ENCODE measurements at places on chromosomes 7 and 10.

GRCh38 chr7:42123716-42124115, 113.3 kb downstream of the GLI3 start:
- DNase-seq, result no peak

DNA sequence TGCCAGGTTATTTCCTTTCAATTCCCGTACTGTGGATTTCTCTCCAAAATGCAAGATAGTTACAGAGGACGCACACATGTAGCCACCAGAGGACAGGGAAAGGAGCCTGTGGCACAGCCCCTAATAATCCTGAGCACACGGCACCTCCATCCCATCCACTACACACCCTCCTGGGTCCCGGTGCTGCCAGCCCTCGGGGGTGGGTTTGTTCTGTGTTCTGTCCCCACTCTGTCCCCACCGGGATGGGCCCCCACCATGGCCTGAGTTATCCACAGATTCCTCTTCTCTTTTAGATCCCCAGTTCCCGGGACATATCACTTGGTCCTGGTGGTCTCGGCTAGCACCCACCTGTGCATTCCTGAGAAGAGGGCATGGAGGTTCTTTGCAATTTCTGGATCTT, 196.9 kb upstream of the PPP2R2D start:
- DNase-seq, result no peak

GRCh38 chr7:104208421-104208780, 588 bp upstream of the ORC5 start:
- DNase-seq, result no peak

DNA sequence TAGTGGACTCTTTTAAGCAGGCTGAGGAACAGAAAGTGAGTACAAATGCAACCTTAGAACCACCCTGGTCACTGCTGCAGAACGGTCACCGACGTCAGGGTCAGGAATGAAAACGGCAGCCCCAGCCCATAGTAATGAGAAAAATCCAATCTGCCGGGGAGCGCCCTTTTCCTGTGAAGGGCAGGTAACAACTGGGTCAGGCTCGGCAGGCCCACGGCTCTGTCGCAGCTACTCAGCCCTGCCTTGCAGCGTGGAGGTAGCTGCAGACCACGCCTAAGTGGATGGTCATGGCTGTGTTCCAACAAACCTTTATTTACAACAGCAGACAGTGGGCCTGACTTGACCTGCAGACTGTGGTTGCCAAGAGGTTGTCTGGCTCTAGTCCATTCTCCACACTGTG, 563.2 kb downstream of the DNAJB6 start:
- no peak for DNase-seq

GRCh38 chr10:69801434-69802315, at the start of gene COL13A1:
Gene COL13A1 (plus strand): TSS chr10:69801906. CDS start chr10:69802424, 518 bp downstream.
- no peak for DNase-seq

GRCh38 chr7:82339958-82340357, 103.6 kb downstream of the CACNA2D1 start:
- no peak for DNase-seq

GRCh38 chr7:105268056-105268455, 120.7 kb downstream of the SRPK2 start:
- DNase-seq, result peak; percentile 14

DNA sequence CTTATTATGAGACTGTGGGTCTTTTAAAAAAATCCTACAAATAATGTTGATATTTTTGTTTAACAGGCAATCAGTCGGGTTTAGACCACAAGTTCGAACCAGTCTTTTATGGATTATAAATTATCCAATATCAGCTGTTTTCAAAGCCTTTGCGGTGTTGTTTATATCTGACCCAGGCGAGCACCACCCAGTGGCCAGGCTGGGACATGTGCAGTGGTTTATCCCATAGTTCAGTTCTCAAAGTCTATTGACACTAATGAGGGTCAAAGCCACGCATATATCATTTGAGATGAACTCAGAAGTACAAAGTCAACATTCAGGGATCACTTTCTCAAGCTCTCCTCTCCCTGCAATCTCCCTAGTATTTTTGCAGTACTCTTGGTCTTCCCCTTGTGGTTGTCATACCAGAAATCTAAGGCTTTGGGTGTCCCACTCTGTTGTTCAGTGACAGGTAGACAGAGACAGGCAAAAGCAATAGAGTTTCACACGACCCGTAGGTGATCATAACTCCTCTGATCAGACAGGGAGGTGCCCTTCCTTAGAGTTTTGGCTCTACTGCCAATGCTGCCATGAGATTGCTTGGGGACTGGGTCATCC, 117.4 kb upstream of the POM121L12 start:
- DNase-seq, result no peak

DNA sequence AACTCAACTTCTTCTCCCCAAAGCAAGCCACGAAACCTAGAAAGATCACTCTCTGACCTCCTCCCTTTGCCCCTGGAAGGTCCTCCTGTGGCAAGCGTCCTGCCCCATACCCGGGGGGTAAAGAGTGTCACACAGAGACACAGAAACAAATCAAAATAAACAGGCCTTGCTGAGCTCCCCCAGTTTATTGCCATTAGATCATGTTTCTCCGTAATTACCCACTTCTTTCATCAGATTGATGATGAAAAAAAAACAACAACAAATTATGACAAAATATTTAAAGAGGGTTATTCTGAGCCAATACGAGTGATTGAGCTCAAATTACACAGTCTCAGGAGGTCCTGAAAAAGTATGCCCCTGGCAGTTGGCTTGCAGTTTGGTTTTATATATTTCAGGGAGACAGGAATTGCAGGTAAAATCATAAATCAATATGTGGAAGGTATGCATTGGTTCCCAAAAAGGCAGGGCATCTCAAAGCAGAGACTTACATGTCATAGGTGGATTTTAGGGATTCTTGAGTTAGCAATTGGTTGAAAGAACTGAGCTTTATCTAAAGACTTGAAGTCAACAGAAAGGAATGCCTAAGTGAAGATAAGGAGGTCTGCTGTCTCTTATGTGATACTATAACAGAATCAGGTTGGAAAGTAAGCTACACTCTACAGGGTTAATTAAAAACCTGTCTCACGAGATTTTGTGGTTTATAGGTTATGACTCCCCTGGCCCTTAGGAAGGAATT, 86.2 kb downstream of the APBB1IP start:
- peak; percentile 4 for DNase-seq

All from erythroblast (primary cell).